ENCODE measurements at places on chromosomes 16 and 17.

DNA sequence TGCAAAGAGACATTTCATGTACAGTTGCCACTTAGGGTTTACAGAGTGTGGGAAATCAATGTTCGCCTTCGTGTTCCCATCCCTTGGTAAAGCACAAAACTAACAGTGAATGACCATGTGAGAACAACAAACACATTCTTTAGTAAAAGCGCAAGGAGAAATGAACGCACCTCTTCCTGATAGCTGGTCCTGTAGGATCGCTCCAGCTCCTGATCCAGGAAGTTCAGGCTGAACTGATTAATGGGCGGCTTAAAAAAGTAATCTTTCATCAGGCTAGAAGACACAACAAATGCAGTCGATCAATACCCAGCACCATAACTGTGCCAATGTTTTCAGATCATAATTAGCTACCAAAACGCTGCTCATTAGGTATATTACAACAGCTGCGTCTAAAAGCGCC is 108.3 kb upstream of the CREBBP start:
- no peak overlapping the region for H3K4me3 ChIP-seq
- H3K36me3 ChIP-seq, result no peaks in the 10 kb centered on the region
- H3K27ac ChIP-seq, result no peak overlapping the region
- DNase-seq, result no peak

- DNase-seq, result no peak
- peaks cover 46% of the 10 kb centered on the region for H3K27me3 ChIP-seq
- H3K36me3 ChIP-seq, result no peaks in the 10 kb centered on the region
- no peaks in the 10 kb centered on the region for H3K4me1 ChIP-seq
- no peak overlapping the region for H3K4me3 ChIP-seq
- no peak overlapping the region for H3K27ac ChIP-seq
Observed at GRCh38 chr17:43952724-43953666, 745 bp downstream of the PYY start.

DNA sequence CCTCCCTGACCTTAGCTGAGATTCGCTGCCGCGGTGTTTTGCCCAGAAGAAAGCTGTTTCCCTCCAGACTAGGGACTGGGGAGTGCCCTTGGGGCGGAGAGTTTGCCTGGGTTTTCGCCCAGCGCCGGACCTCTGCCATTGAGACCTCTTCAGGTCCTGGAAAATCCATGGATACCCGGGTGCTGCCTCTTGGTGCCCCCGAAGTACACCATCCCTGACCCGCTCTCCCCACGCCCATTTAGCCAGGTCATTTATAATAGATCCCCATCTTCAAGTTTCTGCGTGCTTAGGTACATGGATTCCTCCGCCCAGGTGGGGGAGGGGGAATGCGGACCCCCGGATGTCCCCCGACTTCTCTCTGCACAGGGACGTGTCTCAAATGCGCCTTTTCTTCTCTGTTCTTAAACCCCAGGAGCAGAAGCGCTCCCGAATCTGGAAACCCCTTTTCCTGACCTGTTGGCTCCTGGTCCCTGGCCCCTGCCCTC is 15.0 kb upstream of the CBX8 start:
- no peak overlapping the region for H3K4me3 ChIP-seq
- no peak for DNase-seq
- H3K36me3 ChIP-seq, result no peaks in the 10 kb centered on the region
- H3K4me1 ChIP-seq, result peaks cover 20% of the 10 kb centered on the region
- H3K27me3 ChIP-seq, result peaks cover 68% of the 10 kb centered on the region

GRCh38 chr16:3909791-3910583 is 29.5 kb upstream of the CREBBP start:
- no peak overlapping the region for H3K4me3 ChIP-seq
- no peaks in the 10 kb centered on the region for H3K36me3 ChIP-seq
- H3K27ac ChIP-seq, result no peak overlapping the region
- H3K4me1 ChIP-seq, result no peaks in the 10 kb centered on the region
- DNase-seq, result no peak

GRCh38 chr17:28864991-28865849 is 10.4 kb downstream of the ERAL1 start:
- no peak for DNase-seq
- H3K36me3 ChIP-seq, result peaks cover 4% of the 10 kb centered on the region
- H3K4me3 ChIP-seq, result no peak overlapping the region
- no peak overlapping the region for H3K27ac ChIP-seq
- no peaks in the 10 kb centered on the region for H3K4me1 ChIP-seq
- no peaks in the 10 kb centered on the region for H3K27me3 ChIP-seq

Data from astrocyte (in vitro differentiated cells and primary cell).